ENCODE measurements at places on chromosomes 5 and 9. TPM values are rescaled to one million over a fixed set of nuclear protein-coding genes. Genes with fewer than 3 reads are reported as not detected.

GRCh38 chr9:101415578-101415977, 16.9 kb downstream of the ZNF189 start:
- no peak for DNase-seq

- DNase-seq = no peak
These were observed 23.5 kb downstream of the PDGFRB start for GRCh38 chr5:150131978-150132694.

DNA sequence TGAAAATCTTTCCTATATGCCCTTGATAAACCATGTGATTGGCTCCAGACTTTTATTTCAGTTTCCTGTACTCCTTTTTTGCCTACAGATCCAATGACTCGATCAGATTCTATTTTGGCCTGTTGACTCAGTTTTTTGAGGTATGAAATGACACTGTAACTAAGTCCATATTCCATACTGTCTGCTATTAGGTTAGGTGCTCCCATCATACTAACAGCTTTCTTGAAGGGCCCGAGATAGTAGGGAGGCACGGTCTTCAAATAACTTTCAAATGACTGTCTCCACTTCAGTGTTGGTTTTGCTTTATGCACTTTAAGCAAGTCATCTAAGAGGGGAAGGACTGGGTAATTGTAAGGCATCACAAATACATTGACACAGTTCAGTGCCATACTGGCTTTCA, 295.4 kb upstream of the DAB2 start:
- no peak for DNase-seq

DNA sequence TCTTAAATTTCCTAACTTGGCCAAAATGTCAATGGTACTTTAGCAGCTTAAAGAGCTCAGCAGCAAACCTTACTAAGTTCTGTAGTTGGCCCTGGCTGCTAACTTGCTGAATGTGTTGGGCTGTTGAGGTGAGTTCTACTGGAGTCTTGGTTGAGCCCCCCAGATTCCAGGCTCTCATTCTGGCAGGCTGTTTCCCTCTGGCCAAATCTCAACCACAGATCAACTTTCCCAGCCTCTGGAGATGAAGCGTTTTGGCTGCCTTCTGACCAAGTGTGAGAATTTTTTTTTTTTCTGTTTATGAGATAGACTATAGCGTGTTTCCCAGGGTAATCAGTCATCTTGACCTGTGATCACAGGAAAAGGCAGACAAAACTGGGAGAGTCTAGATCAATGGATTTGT, 343.7 kb downstream of the EBF1 start:
- no peak for DNase-seq

Gene CCDC192
- not detected for total RNA-seq

- no peak for DNase-seq
These were observed 342.9 kb upstream of the RPS23 start for GRCh38 chr5:82620957-82621600.

DNA sequence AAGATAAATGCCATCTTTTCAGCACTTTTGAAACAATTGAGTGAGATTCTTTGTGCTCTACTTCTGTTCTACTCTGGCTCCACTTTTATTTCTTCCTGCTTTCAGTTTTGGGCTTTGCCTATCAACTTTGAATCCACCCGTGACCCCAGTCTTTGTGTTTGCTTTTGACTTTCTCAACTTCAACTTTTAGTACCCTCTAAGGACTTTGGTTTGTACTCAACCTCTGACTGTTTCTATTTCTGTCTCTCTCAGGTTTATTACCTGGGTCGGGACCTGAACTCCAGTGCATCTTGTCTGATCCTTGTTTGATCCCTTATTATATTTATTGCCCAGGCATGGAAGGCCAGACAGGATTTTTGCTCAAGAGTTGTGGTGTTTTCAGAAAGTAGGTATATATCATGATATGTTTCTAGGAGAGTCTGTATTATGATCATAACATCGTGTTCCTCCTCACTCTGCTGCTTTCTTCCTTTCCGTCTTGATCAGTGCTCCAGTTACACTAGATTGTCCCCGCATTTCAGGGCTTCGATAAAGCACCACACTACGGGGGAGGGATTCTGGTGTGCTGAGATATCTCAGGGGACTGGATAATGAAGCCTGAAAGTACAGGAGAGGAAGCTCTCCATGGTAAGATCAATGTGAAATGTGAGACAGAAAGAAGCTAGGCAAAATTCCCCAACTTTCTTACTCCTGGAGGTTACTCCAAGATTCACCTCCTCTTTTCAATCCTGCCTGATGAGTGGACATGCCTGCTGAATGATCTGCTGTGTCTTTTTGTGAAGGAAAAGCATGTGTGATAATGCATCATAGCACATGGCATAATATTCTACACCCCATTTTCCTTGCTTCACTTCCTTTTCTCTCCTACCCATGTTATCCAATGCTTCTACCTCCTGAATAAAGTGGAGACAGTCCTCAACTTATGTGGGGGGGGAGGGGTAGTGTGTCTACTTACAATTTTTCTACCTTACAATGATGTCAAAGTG, 155.5 kb upstream of the GRIN3A start:
- DNase-seq = no peak

GRCh38 chr5:132498152-132498551, 7.6 kb upstream of the IRF1 start:
- peak; percentile 24 for DNase-seq

GRCh38 chr9:97803167-97804058, 49.6 kb upstream of the FOXE1 start:
- DNase-seq = peak; percentile 63

- DNase-seq = no peak
These were observed 59.0 kb upstream of the BARX1 start for GRCh38 chr9:94014066-94014654.

Gene SDHA
- total RNA-seq = 757 TPM

Gene SPATA31D4
- total RNA-seq = not detected

Gene TRUB2
- 43.7 TPM for total RNA-seq

DNA sequence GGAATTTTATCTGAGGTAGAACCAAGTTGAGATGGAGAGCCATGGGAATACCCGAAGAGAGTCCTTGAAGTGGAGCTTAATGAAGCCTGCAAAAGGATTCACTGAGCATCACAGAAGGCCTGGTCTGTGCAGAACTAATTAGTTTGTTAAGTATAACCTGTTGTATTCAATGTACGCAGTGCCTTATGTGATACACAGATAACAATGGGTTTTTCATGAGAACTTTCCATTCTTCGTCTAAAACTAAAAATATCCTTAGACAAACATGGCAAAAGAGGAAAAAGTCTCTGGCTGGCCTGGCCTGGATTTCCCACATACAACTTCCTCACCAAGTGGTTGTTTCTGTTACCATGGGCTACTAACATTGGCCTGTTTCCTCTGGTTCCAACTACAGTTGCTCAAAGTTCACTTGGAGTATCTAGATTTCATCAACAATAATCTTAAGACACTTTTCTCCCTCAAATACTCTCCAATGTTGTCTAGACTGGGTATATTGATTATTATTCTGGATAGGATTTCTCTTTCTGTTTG, 237.6 kb upstream of the ZNF462 start:
- no peak for DNase-seq

- DNase-seq = no peak
These were observed 43.5 kb upstream of the SLC12A7 start for GRCh38 chr5:1155191-1156032.

GRCh38 chr9:131274674-131275331, 1.5 kb downstream of the FAM78A start:
- DNase-seq = peak; percentile 71

Gene PCDHAC1
- total RNA-seq = not detected

- no peak for DNase-seq
These were observed 121.5 kb upstream of the SNX2 start for GRCh38 chr5:122653087-122654017.

DNA sequence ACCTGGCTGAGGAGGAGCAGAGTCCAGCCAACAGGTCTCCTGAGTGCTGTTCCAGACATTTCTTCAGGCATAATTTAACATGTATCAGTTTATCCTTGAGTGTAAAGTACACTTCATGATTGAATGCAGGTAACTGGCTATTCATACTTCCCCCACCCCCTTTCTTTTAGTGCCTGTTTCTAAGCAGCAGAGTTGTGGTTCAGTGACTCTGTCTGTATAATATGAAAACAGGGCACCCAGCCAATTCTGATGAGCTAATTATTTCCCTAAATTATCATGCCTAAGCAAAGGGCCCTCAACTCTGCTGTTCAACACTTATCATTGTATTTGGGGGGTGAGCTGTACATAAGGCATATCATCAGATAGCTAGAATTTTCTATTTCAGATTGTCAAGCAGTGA, 51.9 kb upstream of the ZSWIM6 start:
- no peak for DNase-seq
